ENCODE measurements at places on chromosomes 16 and 17.

GRCh38 chr16:86529160-86529559 is 18.8 kb downstream of the FOXF1 start:
- no peak for DNase-seq

DNA sequence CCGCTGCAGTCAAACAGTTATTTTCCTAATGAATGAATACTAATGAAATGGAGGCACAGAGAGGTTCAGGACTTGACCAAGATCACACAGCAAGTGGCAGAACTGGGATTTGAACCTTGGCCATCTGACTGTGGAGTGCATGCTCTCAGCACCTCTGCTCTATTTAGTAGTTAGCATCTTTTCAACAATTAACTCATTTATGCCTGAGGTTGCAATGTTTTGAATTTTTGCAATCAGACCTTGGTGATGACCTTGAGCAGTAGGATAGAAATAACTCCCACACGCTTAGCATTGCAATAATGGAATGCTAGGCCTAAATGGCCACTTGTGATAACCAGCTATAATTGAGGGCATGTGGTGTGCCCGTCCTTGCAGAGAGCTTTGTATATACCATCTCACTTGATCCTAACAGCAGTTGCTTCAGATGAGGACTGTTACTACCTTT is 31.0 kb downstream of the NAGPA start:
- DNase-seq: no peak

DNA sequence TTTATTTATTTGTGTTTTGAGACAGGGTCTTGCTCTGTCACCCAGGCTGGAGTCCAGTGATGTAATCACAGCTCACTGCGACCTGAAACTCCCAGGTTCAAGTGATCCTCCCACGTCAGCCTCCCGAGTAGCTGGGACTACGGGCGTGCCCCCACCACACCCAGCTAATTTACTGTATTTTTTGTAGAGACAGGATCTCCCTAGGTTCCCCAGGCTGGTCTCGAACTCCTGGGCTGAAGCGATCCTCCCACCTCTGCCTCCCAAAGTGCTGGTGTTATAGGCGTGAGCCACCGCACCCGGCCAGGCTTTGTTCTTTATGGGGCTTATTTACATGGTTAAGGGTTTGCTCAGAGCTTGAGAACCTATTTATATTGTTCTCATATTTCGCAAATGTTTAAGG is 5.8 kb upstream of the MEIOB start:
- DNase-seq: no peak

GRCh38 chr16:88924834-88925539 is 52.0 kb downstream of the CBFA2T3 start:
- DNase-seq: no peak

DNA sequence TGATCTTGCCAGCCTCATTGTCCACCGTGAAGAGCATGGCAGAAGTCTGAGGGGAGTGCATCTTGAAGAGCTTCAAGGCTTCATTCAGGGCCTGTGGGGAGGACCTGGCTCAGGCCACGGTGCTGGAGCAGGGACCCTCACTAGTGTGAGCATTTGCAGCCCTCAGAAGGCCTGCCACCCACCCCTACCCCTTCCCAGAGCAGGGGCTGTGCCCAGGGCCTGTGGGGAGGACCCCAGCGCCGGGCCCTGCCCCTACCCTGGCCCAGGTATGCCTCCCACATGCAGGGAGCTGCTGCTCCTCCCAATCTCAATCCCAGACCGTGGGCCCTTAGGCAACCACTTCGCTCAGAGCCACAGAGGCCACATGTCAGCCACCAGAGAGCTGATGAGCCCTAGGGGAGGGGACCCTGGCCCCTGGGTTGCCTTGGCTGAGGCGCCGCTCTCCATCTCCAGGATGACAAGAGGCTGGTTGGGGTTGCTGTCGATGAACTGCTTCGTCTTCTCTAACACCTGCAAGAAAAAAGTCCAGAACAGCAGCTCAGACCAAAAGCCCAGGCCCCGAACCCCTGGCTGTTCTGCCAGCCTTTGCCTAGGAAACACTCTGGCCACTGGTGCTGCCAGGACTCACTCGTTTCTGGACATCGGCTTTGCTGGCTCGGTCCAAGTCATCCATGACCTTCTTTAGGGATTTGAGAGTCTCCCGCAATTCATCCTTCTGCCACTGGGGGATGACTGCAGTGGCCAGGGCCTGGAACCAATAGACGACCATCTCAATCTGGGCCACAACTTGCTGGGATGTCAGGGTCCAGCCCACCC is 1.8 kb upstream of the EXOSC6 start:
- no peak for DNase-seq

DNA sequence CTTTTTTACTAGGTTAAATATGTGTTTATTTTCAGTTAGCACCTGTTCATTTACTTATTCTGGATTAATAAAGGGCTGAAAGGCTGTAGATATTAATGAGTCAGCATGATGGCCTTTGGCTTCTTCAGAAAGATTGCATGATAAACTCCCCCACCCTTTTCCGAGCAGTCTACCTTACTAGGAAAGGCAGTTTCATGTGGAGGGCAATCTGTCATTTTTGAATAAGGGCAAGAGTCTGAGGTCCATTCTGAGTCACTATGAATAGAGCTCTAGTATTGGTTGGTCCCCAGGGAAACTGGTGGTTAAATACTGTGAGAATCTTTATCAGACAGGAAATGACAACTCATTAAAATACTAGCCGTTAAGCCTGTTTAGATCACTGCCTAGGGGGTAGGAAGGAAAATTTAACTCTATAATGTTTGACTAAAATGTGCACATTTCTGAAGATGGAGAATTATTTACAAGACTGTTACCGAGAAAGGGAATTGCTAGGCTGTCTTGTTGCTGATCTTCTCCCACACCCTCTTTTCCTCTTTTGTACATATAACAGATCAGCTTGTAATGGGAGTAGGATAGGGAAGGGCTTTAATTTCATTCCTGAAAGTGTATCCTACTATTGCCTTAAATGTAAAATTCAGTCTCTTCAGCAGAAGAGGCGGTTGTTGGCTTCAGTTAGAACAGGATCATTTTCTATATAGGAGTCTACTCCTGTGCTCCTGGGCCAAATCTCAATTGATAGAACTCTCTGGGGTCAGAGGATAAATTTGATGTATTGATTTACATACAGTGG is 63.3 kb downstream of the TUBD1 start:
- no peak for DNase-seq

DNA sequence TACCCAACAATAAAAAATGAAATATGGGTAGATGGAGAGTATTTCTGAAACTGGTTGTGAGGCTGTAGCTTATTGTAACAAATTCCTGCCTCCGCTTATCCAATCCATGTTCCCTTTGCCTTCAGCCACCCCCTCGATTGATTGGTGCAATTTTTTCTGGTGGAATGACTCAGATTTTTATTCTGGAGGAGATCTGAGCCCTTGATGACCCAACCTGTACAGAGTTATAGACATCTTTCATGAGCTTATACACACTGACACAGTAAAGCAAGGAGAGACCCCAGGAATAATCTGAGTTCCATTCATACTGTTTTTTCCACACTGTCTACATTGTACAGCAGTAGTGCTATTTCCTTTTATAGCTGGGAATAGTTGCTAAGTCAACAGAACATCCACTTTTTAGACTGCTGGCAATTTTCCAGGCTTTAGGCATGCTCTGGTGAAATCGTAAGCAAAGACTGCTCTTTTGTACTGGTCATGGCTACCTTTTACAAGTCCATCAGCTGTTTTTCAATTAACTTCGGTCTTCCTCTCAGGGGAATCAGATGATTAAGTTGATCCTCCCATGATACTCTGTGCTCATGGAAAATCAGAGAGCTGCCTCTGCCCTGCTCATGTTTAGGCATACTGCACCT is 30.1 kb downstream of the CCL4 start:
- DNase-seq: no peak

- no peak for DNase-seq
Measured at GRCh38 chr16:12276576-12276975, 300.0 kb downstream of the SNX29 start.

- no peak for DNase-seq
Measured at GRCh38 chr17:59637611-59638310, 18.1 kb downstream of the CLTC start.

DNA sequence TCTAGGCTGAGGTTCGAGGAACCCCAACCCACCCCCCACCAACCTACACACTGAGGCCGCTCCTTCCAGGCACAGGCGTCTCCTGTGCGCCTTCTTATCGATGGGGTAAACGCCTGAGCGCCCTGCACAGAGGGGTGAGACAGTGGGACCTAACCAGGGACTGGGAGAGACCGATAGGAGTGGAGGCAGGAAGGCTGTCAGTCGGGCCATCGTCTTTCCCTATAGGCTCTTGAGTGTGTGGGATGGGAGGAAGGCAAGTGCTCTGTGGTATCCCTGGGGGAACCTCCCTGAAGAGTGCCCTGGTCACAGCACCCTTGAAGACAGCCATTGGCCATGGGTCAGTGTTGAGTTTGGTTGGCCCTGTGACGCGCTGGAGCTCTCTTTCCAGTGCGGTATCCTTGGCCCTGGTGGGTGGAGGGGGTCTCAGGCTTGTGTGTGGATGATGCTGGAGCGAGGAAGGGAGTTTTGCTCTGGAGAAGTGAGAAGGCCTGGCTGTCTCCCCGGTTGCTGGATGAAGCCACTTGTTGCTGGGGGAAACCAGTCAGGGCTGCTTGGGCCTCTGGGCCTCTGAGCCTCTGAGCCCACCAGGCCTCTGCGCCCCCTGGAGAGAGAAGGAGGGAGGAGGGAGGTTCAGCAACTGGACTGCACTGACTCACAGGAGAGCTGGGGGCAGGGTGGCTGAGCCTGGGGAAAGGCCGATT is 1.7 kb downstream of the GPRC5C start:
- DNase-seq: peak; percentile 64

DNA sequence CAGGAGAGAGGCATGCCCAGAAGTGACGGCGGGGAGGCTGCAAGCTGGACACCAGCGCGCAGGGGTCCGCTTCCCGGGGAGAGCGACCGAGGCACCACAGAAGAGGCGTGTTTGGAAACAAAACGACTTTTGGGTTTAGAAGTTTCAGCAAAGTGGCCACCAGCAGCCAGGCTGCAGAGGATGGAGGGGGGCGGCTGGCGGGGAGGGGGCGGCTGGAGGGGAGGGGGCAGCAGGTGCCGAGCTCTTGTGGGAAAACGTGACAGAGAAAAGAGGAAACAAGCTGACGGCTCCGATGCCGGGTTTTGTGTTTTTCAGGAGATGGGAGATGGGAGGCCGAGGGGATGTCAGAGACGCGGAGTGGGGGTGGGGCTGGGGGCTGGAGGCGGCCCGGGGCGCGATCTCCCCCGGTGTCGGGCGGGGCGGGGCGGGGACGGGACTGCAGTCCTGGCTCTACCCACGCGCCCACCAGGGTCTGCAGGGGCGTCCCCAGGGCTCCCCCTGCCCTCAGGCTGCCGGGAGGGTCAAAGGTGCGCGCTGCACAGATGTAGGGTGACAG is 32.1 kb upstream of the RPH3AL start:
- DNase-seq: no peak

- DNase-seq: no peak
Measured at GRCh38 chr16:1491327-1491726, 1.8 kb upstream of the TELO2 start.

GRCh38 chr17:4822835-4823234 is 10.3 kb upstream of the MINK1 start:
- no peak for DNase-seq

Measured in right kidney (tissue), 9 donors.